ENCODE measurements at places on chromosomes 1 and 21.

- no peak for DNase-seq
Measured at GRCh38 chr1:184953600-184954219, 20.6 kb downstream of the NIBAN1 start.

DNA sequence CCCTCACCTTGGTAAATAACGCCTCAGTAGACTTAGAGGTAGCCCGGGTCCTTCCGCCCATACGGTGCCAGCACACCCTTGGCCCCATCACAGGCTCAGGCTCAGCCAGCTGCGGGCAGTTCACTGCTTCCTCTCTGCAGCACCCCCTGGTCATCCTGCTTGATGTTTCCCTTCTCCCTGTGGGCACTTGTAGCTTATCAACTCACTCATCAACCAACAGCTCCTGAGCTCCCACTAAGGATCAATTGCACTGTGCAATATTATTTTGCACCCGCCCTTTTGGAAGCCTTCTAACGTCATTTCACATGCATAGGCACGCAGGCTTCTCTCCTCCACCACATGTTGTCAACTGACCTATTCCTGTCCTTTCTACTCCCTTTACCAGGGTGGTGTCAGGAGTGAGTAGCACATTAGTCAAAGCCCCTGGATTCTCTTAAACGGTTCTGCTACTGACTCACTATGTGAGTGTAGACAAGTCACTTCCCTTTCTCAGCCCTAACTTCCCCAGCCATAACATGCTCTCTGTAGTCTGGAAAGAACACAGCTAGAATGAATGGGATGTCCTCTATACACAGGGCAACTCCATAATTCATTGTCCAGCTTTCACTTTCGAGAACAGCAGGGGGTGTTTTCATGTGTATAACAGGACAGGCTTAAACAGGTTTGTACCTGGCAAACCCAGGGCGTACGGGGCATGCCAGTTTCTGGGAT, 47.1 kb upstream of the IRF2BP2 start:
- peak; percentile 14 for DNase-seq

DNA sequence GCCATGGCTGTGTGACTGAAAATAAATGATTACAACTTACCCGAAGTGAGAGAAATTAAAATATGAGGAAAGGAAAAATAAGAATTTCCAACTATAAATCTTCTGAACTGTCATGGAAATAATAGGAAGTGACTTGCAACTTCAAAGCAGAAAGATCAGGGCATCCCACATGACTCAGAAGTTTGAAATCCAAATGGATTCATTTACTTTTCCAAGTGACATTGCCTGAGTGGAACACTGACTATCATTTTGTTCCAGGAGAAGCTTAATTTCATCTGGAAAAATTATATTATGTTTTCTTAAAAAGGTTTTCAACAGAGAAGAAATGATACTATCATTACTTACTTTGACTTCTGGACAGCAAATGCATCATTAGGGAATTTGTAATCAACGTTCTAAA, 110.8 kb downstream of the GREM2 start:
- no peak for DNase-seq

GRCh38 chr1:50548243-50548642, 125.0 kb upstream of the DMRTA2 start:
- DNase-seq: no peak

DNA sequence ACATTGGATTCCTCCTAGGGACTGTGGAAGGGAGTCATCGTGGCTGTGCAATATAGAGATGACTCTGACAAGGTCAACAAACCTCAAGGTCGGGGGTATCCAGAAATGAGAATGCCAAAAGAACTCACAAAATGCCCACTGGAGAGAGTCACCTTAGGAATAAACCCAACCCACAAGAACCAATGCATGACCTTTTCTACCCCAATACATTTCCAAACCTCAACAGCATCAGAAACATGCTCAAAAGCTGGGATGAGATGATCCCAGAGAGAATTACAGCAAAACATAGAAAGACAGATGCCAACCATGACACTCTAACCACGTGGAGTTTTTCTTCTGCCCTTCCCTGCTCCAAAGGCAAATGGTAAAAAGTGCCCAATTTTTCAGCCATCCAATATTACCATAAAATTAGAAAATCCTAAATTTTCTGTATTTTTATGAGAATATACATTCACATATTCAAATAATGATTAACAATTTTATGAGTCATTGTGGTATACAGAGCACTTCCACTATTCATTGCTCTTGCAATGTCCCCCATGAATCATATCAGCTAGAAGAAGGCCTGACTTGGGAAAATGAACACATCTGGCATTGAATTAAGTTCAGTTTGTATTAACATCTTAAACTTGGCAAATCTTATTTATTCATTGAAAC, 88.2 kb upstream of the PALMD start:
- DNase-seq: no peak

- DNase-seq: no peak
Measured at GRCh38 chr1:153180556-153180955, 22.7 kb upstream of the LELP1 start.

DNA sequence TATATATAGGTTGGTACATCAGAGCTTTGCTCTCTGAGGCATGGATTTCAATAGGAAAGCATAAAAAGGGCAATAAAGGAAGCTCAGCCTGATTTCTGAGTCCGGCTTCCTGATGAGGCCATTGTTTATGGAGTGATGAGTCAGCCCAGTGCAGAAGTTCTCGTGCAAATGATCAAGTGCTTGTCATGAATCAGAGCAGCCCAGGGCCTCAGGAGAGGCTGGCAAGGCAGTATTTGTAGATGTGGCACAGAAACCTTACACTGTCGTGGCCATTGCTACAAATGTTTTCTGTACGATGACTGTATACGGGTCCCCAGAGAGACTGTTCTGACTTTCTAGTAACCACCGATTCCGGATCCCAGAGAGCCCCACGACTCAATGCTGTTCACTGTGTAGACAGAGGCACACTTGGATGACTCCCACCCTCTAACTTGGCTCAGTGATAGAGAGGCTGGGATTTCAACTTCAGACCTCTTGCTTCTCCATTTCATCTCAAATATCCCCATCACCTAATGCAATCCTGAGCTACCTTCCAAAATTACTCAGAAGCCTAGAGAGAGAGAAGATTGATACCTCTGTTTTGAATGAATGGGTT, 26.8 kb downstream of the UMODL1 start:
- DNase-seq: no peak

DNA sequence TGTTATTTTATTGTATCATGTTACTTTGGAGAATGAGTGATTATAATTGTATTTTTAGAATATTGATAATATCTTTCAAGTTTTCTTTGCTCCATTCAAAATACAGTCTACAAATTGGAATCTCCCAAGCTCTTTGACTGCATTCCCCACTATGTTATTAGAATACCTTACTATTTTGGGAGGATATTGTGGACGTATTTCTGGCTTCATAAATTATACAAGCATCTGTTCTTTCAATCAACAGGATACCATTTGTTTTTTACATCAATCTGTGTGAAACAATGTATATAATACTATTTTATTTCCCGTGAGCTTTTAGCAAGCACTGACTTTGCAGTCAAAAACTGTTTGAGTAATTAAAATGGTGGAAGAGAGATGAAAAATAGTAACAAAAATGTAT, 226.5 kb downstream of the PTPRC start:
- no peak for DNase-seq

GRCh38 chr1:67441739-67442281, 11.6 kb upstream of the SERBP1 start:
- DNase-seq: no peak

- no peak for DNase-seq
Measured at GRCh38 chr1:163933437-163933836, 611.7 kb downstream of the NUF2 start.

DNA sequence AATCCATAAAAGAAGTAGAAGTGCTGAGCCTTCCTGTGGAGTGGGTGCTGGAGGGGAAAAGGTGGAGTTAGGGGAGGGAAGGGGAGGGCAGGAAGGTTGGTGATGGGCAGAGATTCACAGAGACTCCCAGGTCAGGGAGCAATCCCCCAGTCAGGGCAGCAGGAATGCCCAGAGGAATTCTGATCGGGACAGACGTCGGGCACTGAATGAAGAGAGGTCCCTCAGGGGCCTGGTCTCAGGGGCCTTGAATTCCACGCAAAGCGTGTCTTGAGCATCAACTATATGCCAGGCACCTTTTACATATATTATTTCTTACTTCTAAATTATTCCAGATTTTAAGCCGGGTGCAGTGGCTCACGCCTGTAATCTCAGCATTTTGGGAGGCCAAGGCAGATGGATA, 7.2 kb upstream of the PADI1 start:
- no peak for DNase-seq

GRCh38 chr1:226405411-226405988, 2.4 kb downstream of the PARP1 start:
- DNase-seq: no peak

- DNase-seq: no peak
Measured at GRCh38 chr1:246658567-246658966, 65.6 kb upstream of the SCCPDH start.

DNA sequence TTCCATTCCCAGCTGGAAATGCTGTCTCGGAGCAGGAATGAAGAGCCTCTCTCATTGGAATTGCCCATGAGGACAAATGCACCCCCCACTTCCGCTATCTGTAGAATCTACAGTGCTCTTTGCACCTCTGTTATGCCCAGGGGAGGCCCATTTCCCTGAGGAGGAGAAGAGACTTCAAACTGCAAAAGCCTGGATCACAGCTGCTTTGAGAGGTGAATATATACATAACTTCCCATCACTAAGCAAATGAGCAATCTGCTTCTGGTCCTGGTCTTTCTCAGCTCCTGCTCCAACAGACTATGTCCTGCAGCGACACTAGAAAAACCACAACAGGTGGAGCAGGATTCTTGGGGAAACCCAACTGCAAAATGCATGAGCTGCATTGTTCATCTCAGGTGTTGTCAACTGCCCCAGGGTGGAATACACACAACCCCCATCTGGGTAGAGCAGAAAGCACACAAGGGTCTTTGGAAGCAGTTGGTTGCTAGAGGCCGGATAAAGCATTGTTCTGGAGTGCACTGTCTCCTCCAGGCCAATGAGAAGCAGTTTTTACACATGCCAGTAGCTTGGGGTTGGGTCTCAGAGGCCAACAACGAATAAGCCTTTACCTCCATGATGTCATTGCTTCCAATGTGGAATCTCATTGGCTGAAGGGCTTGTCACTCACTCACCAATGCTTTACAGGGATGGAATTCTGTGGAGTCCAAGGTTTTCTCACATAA, 67.7 kb upstream of the RAB4A start:
- no peak for DNase-seq

DNA sequence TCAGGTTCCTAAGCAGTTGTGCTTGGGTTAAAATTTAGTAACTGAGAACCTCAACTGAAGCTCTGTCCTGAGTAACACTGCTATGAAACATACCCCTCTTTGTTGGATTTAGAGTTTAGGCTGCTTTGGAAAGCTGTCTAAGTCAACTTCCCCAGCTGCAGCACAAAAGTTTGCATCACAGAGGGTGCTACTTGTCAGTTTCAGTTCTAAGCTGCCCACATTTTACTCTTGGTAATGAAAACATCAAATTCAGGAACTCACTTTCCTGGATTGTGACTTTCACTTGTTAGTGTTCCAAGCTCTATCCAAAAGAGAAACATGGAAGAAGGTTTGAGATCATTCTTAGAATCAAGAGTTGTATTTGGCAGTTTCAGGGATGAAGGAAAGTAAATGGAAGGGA, 191.7 kb upstream of the NFIA start:
- DNase-seq: no peak

DNA sequence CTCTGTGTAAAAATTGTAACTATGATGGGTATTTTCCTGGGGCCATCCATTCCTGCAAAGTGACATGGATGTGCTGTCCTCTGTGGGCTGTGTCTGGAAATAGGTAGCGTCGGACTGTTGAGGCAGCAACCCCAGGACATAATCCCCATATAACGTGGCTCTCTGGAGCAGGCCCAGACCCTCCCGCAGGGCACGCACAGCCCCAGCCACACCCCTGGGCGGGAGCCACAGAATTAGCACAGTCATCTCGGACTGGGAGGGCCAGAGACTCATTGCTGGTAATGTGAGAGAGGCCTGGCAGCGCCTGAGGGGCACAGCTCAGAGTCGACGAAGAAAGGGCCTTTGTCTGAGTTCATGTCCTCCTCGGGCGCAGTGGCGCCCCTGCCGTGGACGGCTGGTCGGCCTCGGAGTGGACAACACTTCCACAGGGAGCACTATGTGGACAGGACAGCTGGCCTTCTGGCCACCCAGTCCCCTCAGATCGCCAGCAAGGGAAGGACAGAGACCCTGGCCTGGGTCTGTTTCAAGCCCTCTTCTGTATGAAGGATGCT, 20.1 kb downstream of the SIM2 start:
- no peak for DNase-seq

- DNase-seq: no peak
Measured at GRCh38 chr1:20284046-20284445, 6.6 kb upstream of the VWA5B1 start.

- no peak for DNase-seq
Measured at GRCh38 chr1:63545780-63546179, 22.5 kb downstream of the EFCAB7 start.

GRCh38 chr1:203580733-203581132, 45.9 kb upstream of the ATP2B4 start:
- no peak for DNase-seq

DNA sequence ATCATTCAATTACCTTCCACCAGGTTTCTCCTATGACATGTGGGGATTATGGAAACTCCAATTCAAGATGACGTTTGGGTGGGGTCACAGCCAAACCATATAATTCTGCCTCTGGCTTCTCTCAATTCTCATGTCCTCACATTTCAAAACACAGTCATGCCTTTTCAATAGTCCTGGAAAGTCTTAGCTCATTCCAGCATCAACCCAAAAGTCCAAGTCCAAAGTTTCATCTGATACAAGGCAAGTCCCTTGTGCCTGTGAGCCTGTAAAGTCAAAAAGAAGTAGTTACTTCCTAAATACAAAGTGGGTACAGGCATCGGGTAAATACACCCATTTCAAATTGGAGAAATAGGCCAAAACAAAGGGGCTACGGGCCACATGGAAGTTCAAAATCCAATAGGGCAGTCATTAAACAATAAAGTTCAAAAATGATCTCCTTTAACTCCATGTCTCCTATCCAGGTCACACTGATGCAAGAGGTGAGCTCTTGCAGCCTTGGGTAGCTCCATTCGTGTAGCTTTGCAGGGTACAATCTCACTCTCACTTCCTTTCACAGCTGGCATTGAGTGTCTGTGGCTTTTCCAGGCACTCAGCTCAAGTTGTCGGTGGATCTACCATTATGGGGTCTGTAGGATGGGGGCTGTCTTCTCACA, 112.9 kb downstream of the FCRL5 start:
- no peak for DNase-seq

DNA sequence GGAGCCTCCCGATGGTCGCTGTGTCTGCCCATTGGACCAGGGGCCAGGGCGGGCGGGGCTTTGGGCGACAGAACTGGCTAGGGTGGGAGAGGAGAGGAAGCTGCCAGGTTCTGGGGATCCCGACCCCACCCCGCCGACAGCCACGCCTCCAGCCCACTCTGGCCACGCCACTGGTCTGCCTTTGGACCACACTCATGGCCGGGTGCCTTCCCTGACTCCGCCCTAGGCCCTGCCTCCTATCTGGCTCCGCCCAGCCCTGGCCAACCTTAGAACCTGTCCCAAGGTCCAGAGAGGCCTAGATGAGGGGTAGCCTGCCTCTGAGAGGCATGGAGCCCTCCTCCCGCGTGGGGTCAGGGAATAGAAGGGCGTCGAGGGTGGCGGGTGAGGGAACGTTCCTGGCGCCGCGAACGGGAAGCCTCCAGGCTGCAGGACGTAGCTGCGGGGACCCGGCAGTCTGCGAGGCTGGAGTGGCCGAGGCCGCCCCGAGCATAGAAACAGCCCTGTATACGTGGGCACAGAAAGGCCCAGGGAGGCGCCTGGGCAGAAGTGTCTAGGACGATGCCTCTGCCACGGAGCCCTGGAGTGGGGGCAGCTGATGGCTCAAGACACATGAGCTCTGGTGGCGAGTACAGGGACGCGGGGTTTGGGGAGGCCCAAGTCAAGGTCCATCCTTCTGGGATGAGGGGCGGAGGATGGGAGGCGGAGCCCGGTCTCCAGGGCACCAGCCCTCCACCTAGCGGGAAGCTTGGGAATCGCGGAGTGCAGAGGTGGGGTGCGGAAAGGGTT, 11.5 kb upstream of the COL16A1 start:
- peak; percentile 28 for DNase-seq

Data from CD4-positive, alpha-beta T cell treated with Interleukin-1 beta for 1 hour (primary cell).